Activated T-cell treated with anti-CD3 and anti-CD28 coated beads, Interleukin-2, amount 50 U/mL, for 72 hours (primary cell): ENCODE measurements at places on chromosomes 7 and 10.

DNA sequence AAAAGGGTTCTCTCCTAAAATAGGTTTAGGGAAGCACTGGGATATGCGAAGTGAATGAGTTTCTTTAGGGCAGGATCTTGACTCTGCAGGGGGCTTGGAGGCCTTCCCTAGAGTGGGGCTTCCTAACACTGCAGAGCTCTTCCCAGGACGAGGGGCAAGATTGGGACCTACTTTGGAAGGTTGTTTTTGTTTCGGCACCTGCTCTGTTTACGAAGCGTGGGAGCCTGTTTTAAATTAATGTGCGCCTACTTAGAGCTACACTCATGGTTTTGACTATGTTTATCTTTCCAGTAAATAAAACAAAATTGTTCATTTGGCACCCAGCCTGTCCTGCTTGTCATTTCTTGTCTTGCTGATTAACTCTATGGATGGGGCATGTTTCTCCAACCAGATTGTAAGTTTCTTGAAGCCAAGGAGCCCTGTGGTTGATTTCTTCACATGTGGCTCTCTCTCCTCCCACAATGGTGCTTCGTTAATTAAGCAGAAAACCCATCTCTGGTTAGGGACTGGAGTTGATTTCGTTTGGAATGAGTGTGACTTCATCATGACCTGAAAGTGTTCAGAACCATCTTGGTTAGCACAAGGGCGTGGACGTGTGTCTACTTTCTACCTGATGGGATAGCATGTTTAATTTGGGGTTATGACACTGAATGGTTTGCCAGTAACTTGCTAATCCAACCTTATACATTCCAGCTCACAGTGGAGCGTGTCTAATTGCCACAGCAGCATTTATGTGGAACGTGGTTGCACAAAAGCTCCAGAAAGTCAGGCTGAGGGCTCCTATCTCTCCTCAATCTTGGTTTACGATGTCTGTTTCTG, 98.1 kb downstream of the TCF7L2 start:
- no peak for DNase-seq
- H3K4me1 ChIP-seq: peaks cover 19% of the 10 kb centered on the region
- peaks cover 44% of the 10 kb centered on the region for H3K27me3 ChIP-seq
- H3K36me3 ChIP-seq: no peaks in the 10 kb centered on the region
- no peak overlapping the region for H3K27ac ChIP-seq

GRCh38 chr7:79790656-79791262, 337.3 kb upstream of the MAGI2 start:
- DNase-seq: no peak
- H3K27ac ChIP-seq: no peak overlapping the region
- no peak overlapping the region for H3K4me3 ChIP-seq
- H3K4me1 ChIP-seq: no peaks in the 10 kb centered on the region
- no peaks in the 10 kb centered on the region for H3K27me3 ChIP-seq
- no peaks in the 10 kb centered on the region for H3K36me3 ChIP-seq

- H3K4me1 ChIP-seq: no peaks in the 10 kb centered on the region
- H3K36me3 ChIP-seq: no peaks in the 10 kb centered on the region
- no peak overlapping the region for H3K4me3 ChIP-seq
These were observed 30.4 kb upstream of the BMPER start for GRCh38 chr7:33874943-33875342.

DNA sequence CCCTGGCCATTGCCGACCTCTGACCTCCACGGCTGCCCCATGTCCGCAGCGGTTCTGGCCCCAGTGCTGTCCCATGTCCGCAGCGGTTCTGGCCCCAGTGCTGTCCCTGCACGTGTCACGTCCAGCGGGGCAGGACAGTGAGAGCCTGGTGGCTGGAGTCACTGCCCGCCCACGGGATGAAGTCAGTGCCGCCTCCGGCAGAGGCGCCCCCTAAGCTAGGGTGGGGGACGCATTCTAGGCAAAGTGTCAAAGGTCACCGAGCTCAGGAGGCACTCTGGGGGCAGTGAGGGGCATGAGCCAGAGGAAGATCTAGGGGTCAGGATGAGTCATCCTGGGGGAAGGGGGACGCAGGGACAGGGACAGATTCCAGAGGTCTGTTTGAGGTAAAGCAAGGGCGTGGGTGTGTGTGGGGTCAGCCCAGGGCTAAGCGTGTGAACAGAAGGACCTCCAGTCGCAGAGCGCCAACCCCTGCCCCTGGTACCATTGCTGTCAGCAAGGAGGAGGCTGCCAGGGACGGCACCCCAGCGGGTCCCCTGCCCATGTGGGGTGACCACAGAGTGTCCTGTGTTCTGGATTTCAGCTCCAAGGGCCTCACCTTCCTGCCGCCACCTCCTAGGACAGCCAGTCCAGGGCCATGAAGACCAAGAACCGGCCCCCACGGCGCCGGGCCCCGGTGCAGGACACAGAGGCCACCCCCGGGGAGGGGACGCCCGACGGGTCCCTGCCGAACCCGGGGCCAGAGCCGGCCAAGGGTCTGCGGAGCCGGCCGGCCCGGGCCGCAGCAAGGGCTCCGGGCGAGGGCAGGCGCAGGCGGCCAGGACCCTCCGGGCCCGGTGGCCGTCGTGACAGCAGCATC, 665 bp downstream of the BHLHA15 start:
- no peaks in the 10 kb centered on the region for H3K36me3 ChIP-seq
- no peak overlapping the region for H3K27ac ChIP-seq
- no peaks in the 10 kb centered on the region for H3K4me1 ChIP-seq
- no peak for DNase-seq

DNA sequence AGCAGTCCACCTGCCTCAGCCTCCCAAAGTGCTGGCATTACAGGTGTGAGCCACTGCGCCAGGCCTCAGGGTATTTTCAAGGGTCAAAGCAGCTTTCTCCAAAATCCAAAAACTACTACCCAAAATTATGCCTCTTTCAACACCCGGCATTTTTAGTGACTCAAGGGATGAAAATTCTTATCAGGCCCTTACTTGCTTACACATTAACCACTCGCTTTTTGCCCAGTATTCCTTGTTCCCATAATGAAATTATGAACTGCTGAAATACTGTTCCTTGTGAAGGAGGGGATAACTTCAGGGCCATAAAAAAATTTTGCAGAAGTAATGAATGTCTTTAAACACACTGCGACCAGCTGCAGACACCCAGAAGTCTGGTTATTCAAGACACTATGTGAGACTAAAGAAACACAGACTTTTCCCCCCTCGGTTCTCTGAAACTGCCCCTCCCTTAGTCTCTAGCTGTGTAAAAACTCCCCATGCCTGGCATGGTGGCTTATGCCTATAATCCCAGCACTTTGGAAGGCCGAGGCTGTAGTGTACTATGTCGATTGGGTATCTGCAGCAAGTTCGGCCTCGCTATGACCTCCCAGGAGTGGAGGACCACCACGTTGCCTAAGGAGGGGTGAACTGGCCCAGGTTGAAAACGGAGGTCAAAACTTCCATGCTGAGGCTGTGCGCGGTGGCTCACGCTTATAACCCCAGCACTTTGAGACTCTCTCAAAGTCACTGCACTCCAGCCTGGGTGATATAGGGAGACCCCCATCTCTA, 12.0 kb downstream of the FXYD4 start:
- peak overlapping the region; percentile 54 for H3K27ac ChIP-seq
- peaks cover 18% of the 10 kb centered on the region for H3K36me3 ChIP-seq
- no peak overlapping the region for H3K4me3 ChIP-seq
- DNase-seq: no peak

GRCh38 chr7:42350801-42351200, 113.8 kb upstream of the GLI3 start:
- no peaks in the 10 kb centered on the region for H3K27me3 ChIP-seq
- H3K4me3 ChIP-seq: no peak overlapping the region
- no peaks in the 10 kb centered on the region for H3K4me1 ChIP-seq
- DNase-seq: no peak
- no peaks in the 10 kb centered on the region for H3K36me3 ChIP-seq
- H3K27ac ChIP-seq: no peak overlapping the region

- H3K27me3 ChIP-seq: no peaks in the 10 kb centered on the region
- no peak overlapping the region for H3K27ac ChIP-seq
- H3K4me1 ChIP-seq: no peaks in the 10 kb centered on the region
- no peaks in the 10 kb centered on the region for H3K36me3 ChIP-seq
- H3K4me3 ChIP-seq: no peak overlapping the region
These were observed 161.7 kb upstream of the SEMA3C start for GRCh38 chr7:81080553-81080952.

- H3K36me3 ChIP-seq: no peaks in the 10 kb centered on the region
- no peaks in the 10 kb centered on the region for H3K4me1 ChIP-seq
- peaks cover 6% of the 10 kb centered on the region for H3K27me3 ChIP-seq
- no peak for DNase-seq
- no peak overlapping the region for H3K4me3 ChIP-seq
These were observed 18.6 kb downstream of the MAGI2 start for GRCh38 chr7:79434867-79435266.

- H3K27ac ChIP-seq: no peak overlapping the region
- peaks cover 14% of the 10 kb centered on the region for H3K27me3 ChIP-seq
- peaks cover 4% of the 10 kb centered on the region for H3K4me1 ChIP-seq
- H3K4me3 ChIP-seq: no peak overlapping the region
- DNase-seq: no peak
These were observed 36.2 kb downstream of the VIPR2 start for GRCh38 chr7:159108491-159108890.

GRCh38 chr7:155435110-155435509, 22.8 kb upstream of the EN2 start:
- H3K4me3 ChIP-seq: no peak overlapping the region
- no peaks in the 10 kb centered on the region for H3K4me1 ChIP-seq
- no peak for DNase-seq
- no peak overlapping the region for H3K27ac ChIP-seq
- peaks cover 47% of the 10 kb centered on the region for H3K27me3 ChIP-seq
- H3K36me3 ChIP-seq: no peaks in the 10 kb centered on the region

GRCh38 chr7:6563936-6564770, 12.9 kb upstream of the GRID2IP start:
- peak overlapping the region; percentile 4 for H3K27ac ChIP-seq
- H3K4me1 ChIP-seq: no peaks in the 10 kb centered on the region
- H3K27me3 ChIP-seq: no peaks in the 10 kb centered on the region
- DNase-seq: no peak
- no peak overlapping the region for H3K4me3 ChIP-seq

- peaks cover 2% of the 10 kb centered on the region for H3K36me3 ChIP-seq
- H3K27me3 ChIP-seq: no peaks in the 10 kb centered on the region
- no peak overlapping the region for H3K4me3 ChIP-seq
- no peak for DNase-seq
- no peaks in the 10 kb centered on the region for H3K4me1 ChIP-seq
These were observed 15.2 kb downstream of the YKT6 start for GRCh38 chr7:44216019-44216418.

DNA sequence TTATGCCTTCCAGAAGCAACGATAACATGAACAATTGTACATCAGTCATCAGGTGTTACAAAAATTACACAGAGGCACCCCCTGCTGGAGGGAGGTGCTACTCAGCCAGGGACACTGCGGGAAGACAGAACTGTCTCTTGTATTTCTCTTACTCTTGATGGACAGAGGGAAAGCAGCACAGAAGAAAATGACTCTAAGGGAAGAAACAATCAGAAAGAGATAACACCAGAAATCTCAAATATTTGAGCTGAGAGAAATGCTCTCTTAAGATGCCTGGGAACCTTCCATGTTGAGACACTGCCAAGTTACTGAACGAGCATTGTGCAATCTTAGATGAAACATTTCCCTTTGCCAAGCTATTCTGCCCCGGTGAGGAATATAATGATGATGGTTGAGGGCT, 227.6 kb upstream of the NPSR1 start:
- DNase-seq: no peak
- peaks cover 2% of the 10 kb centered on the region for H3K36me3 ChIP-seq
- no peak overlapping the region for H3K4me3 ChIP-seq
- no peaks in the 10 kb centered on the region for H3K4me1 ChIP-seq

DNA sequence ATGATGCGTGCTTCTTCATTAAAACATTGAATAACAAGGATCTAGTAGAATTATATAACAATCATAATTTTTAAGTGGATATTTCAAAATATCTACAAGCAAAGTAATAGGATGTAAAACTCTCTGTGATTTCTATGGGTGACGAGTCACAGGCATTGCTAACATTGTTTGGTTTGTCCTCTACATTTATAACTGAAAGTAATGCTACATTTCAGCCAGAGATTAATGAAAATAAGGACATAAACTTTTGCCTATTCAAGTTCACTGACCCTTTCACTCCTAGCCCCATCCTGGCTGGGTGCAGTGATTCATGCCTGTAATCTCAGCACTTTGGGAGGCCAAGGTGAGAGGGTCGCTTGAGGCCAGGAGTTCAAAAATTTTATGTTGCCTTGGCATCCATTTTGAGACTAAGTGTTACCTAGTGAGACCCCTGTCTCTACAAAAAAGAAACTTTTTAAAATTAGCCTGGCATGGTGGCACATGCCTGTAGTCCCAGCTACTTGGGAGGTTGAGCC, 38.4 kb upstream of the HSPA12A start:
- H3K27ac ChIP-seq: no peak overlapping the region
- H3K4me3 ChIP-seq: no peak overlapping the region
- no peaks in the 10 kb centered on the region for H3K4me1 ChIP-seq
- DNase-seq: no peak
- no peaks in the 10 kb centered on the region for H3K36me3 ChIP-seq

GRCh38 chr7:134504660-134505164, 22.7 kb upstream of the AKR1B10 start:
- no peak for DNase-seq
- no peak overlapping the region for H3K4me3 ChIP-seq
- H3K27ac ChIP-seq: no peak overlapping the region
- peaks cover 12% of the 10 kb centered on the region for H3K27me3 ChIP-seq
- H3K4me1 ChIP-seq: no peaks in the 10 kb centered on the region

DNA sequence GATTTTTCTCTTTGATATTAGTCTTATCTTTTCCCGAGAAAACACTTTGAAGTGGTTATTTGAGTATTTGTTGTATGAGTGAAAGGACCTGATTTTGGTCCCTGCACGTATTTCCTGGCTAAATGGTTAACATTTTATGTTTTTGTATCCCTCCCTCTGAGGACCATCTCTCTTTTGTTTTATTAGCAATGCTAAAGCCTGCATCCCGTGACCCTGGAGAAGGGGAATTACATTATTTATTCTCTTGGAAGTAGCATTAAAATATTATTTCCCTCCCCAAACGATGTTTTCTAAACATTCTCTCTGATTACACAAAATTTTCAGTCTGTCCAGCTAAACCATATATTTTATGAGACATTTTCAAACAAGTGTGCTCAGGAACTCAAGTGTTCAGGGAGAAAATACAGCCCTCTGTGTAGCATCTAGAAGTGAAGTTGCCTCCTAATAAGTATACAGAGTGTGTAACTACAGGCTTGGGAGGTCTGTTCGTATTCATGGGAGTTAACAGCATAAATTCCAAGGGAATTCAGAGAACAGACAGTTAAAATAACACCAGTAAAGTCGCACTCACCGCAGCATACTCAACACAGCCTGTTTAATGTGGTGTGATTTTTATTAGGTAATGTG, 163.8 kb upstream of the NPVF start:
- H3K36me3 ChIP-seq: no peaks in the 10 kb centered on the region
- H3K27ac ChIP-seq: no peak overlapping the region
- peaks cover 6% of the 10 kb centered on the region for H3K27me3 ChIP-seq
- H3K4me3 ChIP-seq: no peak overlapping the region
- peaks cover 5% of the 10 kb centered on the region for H3K4me1 ChIP-seq

- H3K27ac ChIP-seq: no peak overlapping the region
- H3K36me3 ChIP-seq: peaks cover 2% of the 10 kb centered on the region
- peaks cover 37% of the 10 kb centered on the region for H3K4me1 ChIP-seq
- peaks cover 18% of the 10 kb centered on the region for H3K27me3 ChIP-seq
- H3K4me3 ChIP-seq: peak overlapping the region; percentile 33
- peak; percentile 32 for DNase-seq
These were observed 5.5 kb upstream of the LAMB4 start for GRCh38 chr7:108135446-108136190.

GRCh38 chr7:80686576-80686975, 48.1 kb downstream of the CD36 start:
- H3K4me1 ChIP-seq: no peaks in the 10 kb centered on the region
- H3K27me3 ChIP-seq: peaks cover 3% of the 10 kb centered on the region
- no peak overlapping the region for H3K27ac ChIP-seq
- no peak for DNase-seq
- no peak overlapping the region for H3K4me3 ChIP-seq
